ENCODE measurements at places on chromosomes 3 and 15.

DNA sequence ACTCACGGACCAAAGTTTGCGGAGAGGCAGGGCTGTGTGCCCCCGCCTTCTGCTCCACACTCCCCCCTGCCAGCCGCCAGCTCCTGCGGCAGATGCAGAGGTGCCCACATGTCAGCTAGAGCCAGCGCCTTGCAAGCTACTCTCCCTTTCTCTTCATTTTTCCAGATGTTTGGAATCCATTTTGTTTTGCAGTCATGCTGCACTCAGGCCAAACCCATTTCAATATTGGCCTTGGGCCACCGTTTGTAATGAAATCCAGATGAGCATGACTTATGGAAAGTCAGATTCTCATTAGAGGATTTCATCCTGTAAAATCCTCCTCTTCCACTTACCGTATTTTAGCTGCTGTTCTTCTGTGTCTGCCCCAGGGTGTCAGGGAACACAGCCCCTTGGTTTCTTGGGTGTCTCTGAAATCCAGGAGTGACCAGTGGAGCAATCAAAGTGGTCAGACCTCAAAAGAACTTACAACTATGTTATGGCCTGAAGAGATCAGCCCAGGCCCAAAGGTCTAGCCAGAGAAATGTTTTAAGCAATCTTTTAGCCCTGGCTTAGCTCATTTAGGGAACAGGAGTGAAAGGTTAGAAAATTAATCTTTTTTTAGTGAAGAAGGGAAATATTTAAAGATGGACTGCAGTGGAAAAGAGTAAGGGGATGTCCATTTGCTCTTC lies 65.8 kb downstream of the AAGAB start:
- DNase-seq: no peak

DNA sequence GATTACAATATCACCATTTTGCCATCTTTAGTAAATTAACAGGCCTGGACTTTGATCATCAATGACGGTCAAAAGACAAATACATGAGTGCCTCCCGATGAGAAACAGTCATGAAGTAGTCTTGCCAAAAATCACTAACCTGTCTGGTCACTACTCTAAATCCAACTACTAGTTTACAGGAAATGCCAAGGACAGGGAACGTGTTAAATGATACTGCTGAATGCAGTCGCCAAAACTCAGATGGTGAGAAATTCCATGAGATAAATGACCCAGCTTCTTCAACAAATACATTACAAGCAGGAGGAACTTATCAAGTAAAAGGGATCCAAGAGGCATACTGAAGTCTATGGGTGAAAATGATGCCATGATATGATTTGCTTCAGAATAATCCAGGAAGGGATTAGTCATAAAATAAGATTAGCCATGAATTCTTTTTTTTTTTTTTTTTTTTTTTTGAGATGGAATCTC lies 35.8 kb upstream of the ATP13A3 start:
- no peak for DNase-seq

- DNase-seq: no peak
Measured at GRCh38 chr15:91776104-91776503, 77.4 kb upstream of the SLCO3A1 start.

- DNase-seq: no peak
Measured at GRCh38 chr3:23264413-23264812, 61.3 kb downstream of the UBE2E2 start.

DNA sequence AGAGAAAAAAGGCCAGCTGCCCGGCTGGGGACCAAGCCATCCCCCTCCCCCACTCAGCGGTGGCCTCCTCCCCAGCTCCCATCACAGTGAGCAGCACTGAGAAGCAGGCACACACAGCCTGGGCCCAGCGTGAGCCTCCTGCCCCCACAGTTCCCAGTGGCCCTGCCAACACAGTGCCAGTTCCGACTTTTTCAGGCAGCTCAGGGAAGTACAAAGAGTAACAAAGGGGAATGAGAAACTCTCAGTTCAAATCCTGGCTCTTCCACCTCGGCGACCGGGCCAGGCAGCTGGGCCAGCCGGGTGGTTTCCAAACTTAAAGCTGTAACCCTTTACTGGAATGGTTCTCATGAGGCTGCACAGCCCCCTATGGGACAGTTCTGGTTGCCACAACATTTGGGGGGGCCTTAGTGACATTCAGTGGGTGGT lies 18.5 kb downstream of the TNK2 start:
- no peak for DNase-seq

DNA sequence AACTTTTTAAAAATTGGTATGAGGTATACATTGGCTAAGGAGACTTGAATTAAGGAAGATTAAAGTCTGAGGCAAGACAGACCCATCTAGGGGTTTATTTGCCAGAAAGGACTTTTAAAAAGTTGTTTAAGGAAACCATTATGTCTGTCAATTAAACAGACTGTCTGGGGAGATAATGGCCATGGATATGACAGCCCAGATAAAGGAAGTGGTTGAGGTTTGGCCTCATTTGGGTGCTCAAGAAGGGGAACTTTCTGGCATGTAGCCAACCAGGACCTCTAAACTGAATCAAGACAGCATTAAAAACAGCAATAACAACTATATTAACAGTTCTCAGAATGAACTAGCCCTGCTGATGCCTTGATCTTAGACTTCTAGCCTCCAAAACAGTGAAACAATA lies 9.9 kb upstream of the CD200R1L start:
- no peak for DNase-seq

DNA sequence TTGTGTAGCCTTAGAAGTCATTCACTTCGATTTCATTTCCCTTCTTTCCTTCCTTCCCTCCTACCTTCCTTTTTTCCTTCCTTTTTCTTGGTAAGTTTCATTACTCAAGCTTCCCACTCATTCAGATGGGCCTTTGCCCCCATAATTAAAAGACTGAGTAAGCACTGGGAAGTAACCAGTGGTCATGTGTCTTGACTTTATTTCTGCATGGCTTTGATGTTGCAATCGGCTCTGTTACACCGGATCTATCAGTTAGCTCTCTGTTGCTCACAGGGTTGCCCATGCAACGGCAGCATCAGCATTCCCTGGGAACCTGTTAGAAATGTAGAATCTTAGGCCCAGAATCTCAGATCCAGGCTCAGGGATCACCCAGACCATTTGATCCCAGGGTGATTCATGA lies 25.6 kb upstream of the LARS2 start:
- no peak for DNase-seq

DNA sequence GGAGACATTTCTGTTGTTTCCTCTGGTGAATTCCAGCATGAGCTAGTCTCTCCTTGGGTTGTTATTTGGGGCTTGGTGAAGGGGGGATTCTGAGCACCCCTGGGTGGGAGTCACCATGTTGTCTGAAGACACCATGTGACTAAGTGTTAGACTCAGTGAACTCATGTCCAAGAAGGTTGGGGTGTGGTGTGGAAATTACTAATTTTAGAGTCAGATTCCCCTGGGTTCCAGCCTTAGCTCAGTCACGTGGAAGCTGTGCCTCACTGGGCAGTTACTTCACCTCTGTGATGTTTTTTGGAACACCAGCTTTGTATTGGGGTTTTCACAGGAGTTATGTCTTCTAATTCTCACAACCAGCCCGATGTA lies 171.5 kb downstream of the RPLP1 start:
- no peak for DNase-seq

- no peak for DNase-seq
Measured at GRCh38 chr3:157452097-157452496, 15.4 kb downstream of the PTX3 start.

DNA sequence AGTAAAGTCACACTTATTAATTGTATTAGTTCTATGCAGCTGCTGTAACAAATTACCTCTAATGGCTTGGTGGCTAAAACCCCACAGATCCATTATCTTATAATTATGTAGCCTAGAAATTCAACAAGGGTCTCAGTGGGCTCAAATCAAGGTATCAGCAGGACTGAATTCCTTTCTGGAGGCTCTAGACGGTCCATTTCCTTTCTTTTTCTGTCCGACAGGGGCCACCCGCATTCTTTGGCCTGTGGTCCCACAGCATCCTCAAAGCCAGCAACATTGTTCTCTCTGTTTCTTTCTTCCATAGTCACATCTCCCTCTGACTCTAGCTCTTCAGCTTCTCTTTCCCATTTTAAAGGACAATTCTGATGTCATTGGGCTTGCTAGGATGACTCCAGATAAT lies 276.3 kb upstream of the ZNF717 start:
- no peak for DNase-seq

GRCh38 chr15:97708252-97708651 lies 252.3 kb upstream of the ARRDC4 start:
- no peak for DNase-seq

DNA sequence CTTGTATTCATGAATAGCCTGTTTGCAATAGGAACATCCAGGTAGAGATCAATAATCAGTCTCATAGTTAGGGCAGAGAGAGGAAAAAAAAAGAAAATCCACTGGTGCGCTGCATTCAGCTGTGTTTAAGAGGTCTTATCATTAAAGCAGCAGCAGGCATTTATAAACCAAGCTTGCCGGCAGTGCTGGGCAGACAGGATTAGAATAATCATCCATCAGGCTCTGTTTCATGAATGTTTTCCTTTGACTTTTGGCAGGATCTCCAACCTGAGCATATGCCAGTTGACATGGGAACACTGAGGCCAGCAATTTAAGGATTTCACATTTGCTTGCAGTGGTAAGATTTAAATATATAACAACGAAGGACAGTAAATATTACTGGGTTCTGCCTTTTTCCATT lies 305.2 kb upstream of the SEMA6D start:
- DNase-seq: no peak

DNA sequence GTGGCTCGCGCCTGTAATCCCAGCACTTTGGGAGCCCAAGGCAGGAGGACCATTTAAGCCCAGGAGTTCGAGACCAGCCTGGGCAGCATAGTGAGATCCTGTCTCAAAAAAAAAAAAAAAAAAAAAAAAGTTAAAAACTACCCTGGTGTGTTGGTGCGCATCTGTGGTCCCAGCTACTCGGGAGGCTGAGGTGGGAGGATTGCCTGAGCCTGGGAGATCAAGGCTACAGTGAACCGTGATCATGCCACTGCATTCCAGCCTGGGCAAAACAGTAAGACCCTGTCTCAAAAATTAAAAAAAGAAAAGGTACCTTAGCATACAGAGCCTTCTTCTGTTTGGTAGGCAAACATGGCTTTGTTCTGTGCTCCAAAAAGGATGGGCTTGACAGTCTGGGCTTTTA lies 57.5 kb downstream of the PTPRG start:
- DNase-seq: no peak

GRCh38 chr15:95304151-95304946 lies 1026.2 kb upstream of the NR2F2 start:
- no peak for DNase-seq

GRCh38 chr3:72309661-72310418 lies 524.9 kb upstream of the PROK2 start:
- DNase-seq: no peak

- DNase-seq: peak; percentile 58
Measured at GRCh38 chr3:12180218-12180617, 21.5 kb upstream of the TIMP4 start.

GRCh38 chr15:76391847-76392246 lies 55.3 kb downstream of the ISL2 start:
- no peak for DNase-seq

GRCh38 chr3:88988906-88989305 lies 118.5 kb upstream of the EPHA3 start:
- DNase-seq: no peak

GRCh38 chr3:151971814-151972579 lies 98.6 kb downstream of the SUCNR1 start:
- peak; percentile 18 for DNase-seq

DNA sequence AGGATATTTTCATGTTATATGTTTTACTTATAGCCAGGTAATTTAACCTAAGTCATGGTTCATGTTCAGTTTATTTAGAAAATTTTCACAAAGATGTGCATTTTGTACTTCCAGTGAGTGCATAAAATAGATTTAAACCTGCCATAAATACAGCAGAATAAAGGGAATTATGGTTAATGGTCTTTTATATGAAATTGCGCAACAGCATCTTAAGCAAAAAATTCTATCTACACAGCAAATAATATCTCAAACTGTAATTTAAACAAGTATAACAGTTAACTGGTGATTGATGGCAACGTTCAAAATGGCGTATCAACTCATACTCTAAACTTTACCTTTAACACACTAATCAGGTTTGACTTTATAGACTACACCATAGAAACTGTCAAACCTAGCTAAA lies 97.6 kb downstream of the ROBO1 start:
- DNase-seq: no peak

DNA sequence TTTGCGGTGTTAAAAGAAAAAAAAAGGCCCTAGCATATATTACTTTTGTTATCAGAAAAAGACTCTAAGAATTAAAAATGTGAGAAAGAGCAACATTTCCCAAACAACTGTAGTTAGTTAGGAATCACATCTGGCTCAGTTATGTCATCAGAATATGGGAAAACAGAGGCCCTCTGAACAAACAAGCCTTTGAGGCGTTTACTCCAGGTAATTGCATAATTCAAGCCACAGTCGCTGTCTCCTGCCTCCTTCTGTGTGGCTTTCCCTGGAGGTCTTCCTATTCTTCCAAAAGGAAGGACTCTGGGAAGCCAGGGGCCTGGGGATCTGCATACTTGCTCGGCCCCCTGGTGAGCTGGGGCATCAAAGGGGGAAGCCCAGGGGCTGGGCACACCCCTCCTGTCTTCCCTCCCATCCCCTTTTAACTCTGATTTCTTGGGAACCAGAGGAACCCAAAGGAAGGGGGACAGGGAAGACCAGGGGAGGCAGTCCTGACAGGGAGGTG lies 3.7 kb upstream of the FAM107A start:
- DNase-seq: no peak

DNA sequence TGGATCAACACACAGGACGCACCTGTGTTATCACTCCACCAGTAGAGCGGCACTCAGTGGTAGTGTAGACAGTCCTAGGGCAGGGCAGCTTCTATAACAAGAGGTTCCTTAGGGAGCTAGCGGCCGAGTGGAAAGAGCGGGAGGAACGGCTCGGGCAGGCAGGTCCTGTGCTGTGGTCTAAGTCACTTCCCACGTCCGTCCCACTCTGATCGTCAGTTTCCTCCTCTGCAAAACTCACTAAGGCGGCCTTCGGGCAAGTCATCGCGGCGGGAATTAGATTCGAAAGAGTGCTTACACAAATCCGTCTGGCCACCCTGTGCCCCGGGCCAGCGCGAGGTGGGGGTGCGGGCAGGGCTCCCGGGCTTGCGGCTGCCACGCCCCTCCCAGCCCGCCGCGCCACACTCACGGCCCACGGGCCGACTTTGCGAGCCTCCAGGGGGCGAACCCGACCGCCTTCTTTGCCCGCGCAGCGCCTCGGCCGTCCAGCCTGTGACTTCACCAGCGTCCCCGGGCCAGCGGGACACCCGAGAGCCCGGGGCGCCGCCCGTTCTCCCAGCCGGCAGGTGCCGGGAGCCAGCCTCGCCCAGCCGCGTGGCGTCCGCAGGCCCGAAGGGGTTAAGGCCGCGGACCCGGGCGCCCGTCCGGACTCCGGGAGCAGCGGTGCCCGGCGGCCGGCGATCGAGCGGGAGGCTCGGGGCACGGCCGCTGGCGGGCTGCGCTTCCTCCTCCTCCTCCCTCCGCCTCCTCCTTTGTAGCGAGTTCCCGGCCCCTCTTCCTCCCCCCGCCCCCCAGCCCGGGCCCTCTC lies 416 bp upstream of the CORO2B start:
- DNase-seq: peak; percentile 37

GRCh38 chr3:118213892-118214291 lies 820.8 kb downstream of the IGSF11 start:
- DNase-seq: no peak
